ENCODE measurements at places on chromosomes 4 and X.

GRCh38 chr4:99714179-99714578 is 56.6 kb upstream of the C4orf54 start:
- DNase-seq: no peak

DNA sequence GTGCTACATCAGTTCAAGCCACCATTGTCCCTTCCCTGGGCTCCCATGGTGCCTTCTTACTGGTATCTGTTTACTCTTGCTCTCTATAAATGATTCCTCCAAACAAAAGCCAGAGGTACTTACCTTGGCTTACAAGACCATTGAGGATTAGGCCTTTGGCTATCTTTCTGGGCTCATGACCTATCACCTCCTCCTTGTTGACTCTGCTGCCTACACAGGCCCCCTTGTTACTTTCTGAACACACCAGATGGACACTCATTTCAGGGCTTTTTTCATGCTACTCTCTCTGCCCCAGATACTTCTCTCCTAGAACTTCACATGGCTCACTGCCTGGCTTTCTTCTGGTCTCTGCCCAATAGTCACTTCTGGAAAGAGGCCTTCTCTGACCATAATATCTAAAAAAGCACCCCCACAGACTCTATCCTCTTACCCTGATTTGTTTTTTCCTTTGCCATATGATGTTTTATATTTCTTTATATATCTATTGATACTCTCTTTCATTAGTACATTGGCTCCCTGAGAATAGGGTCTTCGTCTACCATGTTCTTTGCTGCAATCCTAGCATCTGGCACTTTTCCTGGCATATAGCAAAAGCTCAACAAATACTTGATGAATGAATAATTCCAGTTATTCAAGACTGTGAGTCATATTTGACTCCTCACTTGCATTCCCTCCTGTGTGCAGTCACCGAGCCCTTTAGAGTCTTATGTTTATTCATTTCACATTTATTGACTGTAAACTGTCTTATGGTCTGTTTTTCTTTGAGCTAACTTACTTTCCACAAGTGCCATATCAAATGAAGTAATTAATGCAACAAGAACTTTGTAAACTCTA is 27.1 kb upstream of the TAPT1 start:
- peak; percentile 90 for DNase-seq

DNA sequence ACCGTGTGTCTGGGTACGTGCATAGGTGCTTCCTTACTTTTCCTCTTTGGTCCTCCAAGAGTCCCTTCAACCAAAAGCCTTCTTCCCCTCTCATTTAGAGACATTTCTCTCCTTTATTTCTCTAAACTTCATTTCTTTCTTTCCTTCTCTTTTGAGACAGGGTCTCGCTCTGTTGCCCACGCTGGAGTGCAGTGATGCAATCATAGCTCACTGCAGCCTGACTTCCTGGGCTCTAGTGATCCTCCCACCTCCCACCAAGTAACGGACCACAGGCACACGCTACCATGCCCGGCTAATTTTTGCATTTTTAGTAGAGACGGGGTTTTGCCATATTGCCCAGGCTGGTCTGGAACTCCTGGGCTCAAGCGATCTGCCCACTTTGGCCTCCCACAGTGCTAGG is 42.2 kb downstream of the ACOX3 start:
- DNase-seq: no peak

DNA sequence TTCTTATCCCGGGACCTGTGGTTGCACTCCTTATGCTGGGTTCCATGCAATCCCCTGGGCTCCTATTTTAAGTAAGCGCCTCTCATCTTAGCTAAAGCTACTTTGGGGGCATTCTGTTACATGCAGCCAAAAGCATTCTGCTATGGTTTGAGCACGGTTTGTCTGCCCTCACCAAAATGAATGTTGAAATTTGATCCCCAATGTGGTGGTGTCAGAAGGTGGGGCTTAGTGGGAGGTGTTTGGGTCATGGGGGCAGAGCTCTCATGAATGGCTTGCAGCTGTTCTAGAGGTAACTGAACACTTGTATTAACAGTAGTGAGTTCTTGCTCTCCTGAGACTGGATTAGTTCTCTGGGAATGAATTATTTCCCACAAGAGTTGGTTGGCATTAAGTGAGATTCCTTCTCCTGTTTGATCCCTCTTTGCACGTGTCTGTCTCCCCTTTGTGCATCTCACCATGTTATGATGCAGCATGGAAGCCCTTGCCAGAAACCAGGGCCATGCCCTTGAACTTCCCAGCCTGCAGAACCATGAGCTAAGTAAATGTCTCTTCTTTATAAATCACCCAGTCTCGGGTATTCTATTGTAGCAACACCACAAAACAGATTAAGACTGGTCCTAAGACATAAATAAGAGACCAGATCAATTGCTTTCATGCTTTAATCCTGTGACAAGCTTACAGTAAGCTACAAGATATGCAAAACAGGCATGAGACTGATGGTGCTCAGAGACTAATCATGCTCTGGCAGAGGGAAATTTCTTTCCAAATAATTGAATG is 141.8 kb downstream of the TSPAN5 start:
- peak; percentile 42 for DNase-seq

GRCh38 chrX:103918050-103918449 is 44.4 kb upstream of the TMSB15B start:
- peak; percentile 74 for DNase-seq

DNA sequence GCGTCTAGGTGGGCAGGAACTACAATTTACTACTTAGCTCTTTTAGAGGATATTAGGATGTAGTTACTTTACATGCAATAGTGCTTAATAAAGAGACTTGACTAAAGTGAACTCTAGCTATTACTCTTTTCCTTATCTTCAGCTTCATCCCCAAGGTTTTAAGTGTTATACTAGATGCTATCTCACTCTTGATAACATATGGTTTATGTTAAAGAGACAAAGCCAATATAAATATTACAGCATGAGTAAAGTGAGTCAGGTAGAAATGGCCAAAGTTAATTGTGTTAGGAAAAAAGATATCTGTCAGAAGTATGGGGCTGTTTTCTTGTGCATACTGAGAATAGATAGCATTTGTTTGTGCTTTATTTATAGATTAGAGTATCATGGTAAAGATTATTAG is 80.5 kb downstream of the STAG2 start:
- DNase-seq: no peak

GRCh38 chrX:29172880-29173279 is 585.6 kb downstream of the IL1RAPL1 start:
- no peak for DNase-seq

DNA sequence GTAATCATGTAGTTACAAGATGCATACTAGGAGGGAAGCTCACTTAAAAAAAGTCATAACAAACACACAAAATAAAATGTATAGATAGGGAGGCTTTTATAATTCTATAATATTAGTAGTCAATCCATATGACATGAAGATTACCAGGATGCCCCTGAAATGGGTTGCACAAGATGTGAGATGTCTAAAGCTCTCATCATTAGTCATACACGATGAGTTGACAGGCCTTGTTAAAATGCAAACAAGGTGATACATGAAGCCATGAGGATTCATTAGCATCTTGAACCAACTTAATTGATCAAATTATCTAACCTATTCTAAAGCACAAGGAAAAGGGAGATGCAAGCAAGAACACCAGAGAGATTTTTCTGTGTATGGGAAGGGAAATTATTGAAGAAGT is 470.2 kb downstream of the IQCM start:
- no peak for DNase-seq

GRCh38 chrX:135512508-135513129 is 7.8 kb upstream of the INTS6L start:
- no peak for DNase-seq

DNA sequence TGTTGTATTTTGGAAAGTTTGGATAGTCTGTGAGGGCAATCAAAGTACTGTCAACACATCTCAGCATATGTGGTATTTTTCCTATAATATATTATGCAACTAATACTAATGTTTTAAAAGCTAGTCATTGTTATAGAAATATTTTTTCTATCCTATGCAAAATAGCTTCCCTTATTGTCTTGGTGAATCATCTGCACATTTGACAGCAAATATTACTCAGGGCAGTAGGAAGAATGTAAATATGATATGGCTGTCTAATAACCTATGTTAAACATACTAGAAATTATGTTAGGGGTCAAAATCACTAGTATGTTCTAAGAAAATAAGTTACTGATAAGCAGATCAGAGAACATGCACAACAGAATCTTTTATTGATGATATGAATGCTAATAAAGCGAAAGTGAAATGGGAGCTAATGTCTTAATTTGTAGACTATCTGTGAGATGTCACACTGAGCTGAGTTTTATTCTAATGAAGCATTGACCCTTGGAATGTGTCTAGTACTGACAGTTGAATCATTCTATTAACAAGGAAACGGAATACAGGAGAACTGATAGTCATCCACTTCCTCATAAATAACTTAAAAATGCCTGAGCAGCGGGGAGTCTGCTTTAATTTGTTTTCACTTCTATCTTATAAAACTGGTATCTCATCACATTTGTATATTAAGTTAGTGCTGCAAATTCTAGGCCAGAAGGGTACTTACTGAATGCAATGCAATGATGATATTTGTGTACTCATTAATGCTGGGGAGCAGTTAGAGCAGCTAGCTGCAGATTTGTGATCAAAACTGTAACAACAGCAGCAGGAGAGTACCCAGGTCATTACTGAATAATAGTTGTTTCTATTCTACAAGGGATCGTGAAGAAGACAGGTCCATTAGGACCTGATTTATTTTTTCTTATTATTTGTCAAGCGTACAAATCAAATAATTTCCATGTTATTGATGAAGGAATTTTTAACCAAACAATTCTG is 440.3 kb upstream of the AADAT start:
- DNase-seq: peak; percentile 74

- peak; percentile 84 for DNase-seq
Measured at GRCh38 chr4:88803600-88804096, 106.0 kb upstream of the NAP1L5 start.

DNA sequence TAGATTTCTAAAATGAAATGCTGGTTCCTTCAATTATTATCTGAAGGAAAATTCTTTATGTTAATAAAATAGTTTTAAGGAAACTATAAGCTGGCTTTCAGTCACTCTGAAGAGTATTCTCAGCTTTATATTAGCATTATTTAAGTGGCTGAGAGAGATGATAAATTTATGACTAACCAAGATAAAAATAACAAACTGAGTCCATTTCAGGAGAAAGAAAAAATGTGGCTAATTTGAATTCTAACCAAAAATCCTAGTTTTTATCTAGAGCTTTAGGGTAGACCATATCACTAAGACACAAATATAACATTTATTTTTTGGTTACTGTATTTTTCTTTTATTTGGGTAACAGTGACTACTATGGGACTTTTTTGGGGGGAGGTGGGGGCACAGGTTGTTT is 59.4 kb upstream of the NAP1L5 start:
- DNase-seq: peak; percentile 49

DNA sequence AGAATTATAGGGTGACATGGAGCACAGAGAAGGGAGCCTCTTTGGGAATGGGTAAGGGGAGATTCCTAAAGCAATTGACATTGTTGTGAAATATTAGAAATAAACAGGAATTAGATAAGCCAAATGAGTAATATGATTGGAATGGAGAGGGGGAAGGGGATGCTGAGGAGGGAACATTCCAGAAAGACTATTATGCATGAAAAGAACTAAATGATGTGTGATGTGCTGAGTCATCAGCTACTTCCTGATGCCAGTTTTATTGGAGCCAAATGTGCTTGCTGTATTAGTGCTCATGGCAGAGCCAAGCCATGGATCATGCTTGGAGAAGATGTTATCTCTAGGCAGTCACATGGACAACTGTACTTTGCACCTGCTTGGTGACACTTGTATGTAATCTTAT is 189.0 kb upstream of the HCCS start:
- DNase-seq: peak; percentile 85

DNA sequence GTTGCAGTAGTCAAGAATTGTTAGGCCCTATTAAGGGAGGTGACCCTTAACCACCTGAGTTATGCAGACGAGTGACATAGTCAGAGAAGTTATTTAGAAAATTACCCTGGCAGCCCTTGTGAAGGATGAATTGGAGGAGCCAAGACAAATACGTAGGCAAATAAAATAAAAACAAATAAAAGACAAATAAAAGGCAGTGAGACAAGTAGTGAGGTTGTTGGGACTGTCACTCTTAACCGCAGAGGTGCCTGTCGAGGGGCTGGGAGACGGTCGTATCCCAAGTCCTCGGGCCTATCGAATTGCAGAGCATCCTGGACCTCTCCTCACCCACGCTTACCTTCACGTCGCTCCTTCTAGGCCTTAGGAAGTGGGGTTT is 58.0 kb upstream of the ZC4H2 start:
- no peak for DNase-seq

DNA sequence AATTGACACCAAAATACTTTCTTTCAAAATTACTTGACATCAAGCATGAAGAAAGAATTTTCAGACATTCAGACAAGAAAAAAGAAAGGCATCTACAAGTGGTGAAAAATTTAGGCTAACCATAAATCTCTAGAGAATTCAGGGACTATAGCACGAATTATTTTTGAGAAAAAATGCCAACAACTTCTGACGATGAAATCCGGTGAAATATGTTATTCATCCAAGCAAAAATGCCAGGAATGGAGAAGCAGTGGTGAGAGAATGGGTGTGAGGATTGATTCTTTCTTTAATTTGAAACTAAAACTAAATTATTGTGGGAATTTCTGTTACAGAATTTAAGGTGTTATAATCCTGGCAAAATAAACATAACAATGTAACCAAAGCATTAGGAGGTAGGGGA is 69.4 kb upstream of the SORBS2 start:
- DNase-seq: peak; percentile 88

DNA sequence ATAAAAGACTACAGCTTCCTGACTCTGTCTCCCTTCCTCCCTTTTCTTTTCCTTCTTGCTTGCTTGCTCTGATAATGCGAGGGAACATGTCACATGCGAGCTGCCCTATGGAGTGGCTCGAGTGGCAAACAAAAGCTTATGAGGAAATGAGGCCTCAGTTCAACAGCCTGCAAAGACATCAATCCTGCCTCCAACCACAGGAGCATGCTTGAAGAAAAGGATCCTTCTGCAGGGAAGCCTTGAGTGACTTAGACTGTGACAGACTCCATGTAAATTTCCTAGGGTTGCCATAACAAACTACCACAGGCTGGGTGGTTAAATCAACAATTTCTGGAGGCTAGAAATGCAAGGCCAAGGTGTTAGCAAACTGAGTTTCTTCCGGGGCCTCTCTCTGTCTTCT is 152.5 kb downstream of the NR3C2 start:
- DNase-seq: no peak

- DNase-seq: no peak
Measured at GRCh38 chr4:14862891-14863290, 139.4 kb upstream of the CPEB2 start.

- DNase-seq: no peak
Measured at GRCh38 chrX:129626026-129626425, 28.7 kb downstream of the APLN start.

DNA sequence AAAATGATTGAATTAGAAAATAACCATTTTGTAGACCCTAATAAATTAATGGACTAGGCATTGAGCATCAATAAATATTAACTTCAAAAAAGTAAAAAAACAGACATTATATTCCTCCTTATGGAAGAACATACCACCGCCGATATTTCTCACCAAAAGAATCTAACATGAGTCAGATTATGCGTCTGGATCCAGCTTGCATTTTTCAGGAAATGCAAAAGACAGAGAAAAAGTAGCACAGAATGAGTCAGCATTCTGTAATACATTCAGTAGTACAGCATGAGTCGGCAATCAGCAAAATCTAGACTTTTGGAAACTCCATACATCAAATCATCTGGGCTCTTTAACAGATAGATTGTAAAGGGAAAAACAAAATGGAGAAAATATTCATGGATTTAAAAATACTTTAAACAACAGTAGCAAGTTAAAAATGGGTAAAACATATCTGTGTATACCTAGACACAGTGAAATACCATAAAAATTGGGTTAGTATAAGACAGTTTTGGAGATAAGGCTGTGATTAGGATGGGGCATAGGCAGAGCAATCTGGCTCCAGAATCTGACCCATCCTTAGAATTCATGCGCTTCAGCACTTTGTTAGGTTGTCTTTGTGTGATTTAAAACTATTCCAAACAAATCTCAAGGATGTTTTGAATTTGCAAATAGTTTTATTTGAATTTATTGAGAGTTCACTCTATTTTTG is 633.0 kb upstream of the FAM241A start:
- DNase-seq: peak; percentile 96
